Activated CD4-positive, alpha-beta T cell treated with anti-CD3 and anti-CD28 coated beads, Interleukin-10, Interleukin-2, amounts not matched to agents 100 ng/mL and 50 ng/mL, durations not matched to agents 16 hours and 8 hours (primary cell): ENCODE measurements at places on chromosomes 12 and 14.
A peak's percentile ranks its signal among the peaks of the same experiment; 100 is the strongest.

DNA sequence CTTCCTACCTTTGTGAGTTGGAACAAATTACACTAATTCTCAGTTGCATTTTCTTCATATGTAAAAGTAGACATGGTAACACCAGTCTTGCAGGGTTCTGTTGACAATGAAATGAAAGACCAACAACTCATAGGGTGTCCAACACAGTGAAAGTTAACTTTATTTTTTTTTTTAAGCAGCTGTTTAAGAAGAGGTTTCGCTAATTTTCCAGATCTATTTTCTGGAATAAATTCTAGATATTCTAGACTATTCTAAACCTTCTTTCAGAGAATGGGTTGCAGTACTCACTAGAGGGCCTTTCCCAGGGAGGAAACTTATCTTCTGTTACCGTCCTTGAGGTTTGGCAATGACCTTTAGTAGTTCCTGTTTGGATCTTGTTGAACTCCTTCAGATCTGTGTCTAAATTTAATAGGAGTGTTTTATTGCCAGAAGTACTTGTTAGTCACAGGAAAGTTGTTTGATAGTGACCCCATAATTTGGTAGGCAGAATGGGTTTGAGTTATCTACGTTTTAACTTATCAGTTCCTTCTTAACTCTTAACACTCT lies 2.8 kb upstream of the ART4 start:
- DNase-seq: no peak

GRCh38 chr14:23925523-23926075 lies 28.0 kb upstream of the DHRS4 start:
- DNase-seq: no peak

GRCh38 chr12:75452675-75453330 lies 27.8 kb upstream of the GLIPR1 start:
- DNase-seq: no peak

- no peak for DNase-seq
Measured at GRCh38 chr14:94702629-94703028, 67.3 kb downstream of the GSC start.

- DNase-seq: no peak
Measured at GRCh38 chr12:48142818-48143674, 14.3 kb downstream of the ASB8 start.

DNA sequence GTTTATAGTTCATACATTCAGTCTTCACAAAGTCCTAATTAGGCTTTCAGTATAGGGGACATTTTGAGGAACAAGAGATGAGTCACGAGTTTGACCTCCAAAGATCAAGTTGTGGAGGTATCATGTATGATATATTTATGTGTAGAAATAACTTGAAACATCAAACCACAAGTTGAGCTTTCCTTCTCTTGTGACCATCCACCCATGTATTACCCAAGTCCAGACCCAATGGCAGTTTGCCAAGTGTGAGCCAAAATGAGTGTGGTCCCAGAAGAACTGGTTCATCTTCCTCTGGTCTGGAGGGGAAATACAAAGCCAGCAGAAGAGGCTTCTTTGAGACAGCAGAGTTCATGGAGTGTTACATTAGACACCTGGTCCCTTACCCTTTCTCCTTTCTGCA lies 104.9 kb downstream of the ATP23 start:
- DNase-seq: no peak

GRCh38 chr12:92065018-92065499 lies 80.6 kb downstream of the BTG1 start:
- DNase-seq: peak; percentile 58
